ENCODE measurements at places on chromosomes 7 and 10.

- peak; percentile 19 for DNase-seq
Measured at GRCh38 chr10:11517150-11517549, 94.3 kb downstream of the USP6NL start.

- no peak for DNase-seq
Measured at GRCh38 chr10:64529003-64529350, 1007.8 kb downstream of the REEP3 start.

DNA sequence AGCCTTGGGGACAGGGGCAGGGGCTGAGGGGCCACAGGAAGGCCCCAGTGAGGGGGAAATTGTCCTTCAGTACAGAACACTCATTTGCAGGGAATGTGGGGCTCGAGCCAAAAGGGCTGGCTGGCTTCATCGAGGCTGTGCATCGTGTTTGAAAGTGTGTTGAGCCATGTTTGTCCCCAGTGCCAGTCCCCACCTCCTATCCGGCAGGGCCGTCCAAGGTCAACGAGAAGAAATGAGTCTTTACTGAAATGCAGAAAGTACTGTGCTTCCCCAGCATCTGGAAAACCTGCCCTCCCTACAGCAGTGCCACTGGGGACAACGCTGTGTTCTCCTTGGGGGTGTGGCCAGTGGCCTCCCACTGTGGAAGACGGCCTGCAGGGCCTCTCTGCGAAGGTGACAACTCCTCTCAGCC is 214.1 kb downstream of the KLF6 start:
- no peak for DNase-seq

- no peak for DNase-seq
Measured at GRCh38 chr10:84317174-84317573, 11.2 kb upstream of the CCSER2 start.

DNA sequence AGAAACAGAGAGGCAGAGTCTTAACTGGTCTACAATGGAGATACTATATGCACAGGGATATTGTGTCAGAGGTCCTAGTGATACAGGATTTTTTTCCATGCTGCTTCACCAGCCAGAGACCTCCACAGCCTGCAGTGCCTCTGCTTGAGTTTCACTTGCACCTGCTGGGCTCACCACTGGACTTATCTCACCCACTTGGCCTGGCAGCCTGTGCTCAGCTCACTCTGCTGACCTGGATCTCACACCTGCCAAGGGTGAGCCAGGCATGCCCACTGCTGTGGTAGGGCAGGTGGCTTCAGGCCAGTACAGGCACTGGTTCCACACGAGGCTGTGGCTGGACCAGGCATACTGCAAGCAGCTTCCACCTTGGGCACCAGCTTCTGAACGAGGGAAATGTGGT is 36.6 kb downstream of the PNLIPRP3 start:
- DNase-seq, result no peak

DNA sequence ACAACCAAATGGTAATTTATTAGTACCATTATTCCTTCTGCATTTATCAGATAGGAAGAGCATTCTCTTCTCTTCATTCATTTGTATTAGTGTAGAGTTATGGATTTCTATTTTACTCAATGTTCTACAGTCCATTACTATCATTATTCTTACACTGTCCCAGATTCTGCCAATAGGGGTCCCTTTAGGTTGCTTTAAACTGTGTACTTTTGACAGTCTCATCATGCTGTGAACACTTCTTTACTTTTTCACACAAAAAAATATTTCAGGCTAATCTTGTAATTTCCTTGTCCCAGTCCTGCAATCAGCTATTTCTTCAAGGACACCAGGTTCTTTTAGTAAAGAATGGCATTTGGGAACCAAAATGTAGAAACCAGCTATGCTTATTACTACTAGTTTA is 99.3 kb downstream of the ZNF248 start:
- DNase-seq, result no peak

DNA sequence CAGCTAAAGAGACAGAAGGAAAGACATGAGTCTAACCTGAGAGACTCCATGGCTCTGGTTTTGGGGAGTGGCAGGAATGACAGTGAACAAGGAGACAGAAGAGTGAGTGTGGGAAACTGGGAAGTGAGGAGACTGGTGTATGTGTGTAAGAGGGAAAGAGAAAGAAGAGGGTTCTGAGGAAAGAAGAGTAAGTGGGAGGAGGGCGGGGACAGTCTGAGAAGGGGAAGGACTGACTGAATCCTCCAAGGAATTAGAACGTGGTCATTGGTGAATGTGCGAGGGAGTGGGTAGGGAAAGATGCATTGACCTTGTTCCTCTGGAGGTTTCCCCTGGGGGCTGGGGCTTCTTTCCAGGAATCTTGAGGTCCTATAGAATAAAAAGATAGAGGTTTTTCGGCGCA is 26.6 kb downstream of the WNT8B start:
- DNase-seq, result no peak

DNA sequence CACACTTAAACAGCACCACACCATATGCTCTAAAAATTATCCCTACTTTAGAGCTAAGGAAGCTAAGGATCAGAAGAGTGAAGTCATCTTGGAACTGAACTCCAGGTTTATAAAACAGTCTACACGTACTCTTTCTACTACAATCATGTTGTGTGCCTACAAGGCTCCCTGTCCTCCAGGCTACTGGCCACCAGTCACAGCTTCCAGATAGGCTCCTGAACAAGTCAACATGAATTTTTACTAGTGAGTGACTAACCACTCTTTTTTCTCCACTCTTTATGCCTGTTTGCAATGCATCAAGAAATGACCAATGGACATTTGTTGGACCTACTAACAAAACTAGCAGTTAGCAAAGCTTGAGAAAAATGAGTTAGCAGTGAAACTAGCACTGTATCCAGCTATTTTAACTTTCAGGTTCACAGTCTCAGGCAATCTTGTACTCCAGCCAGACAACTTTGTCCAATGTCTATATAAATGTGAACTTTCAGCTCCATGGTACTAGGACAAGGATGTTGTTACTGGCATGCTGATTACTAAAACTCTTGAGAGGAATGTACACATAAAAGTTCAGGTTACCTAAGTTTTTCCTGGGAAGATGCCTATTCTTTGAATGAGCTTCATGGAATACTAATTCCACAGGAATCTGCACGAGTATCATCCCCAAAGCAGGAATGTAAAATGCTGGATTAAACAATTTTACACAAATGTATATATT is 180.0 kb downstream of the BTAF1 start:
- no peak for DNase-seq

DNA sequence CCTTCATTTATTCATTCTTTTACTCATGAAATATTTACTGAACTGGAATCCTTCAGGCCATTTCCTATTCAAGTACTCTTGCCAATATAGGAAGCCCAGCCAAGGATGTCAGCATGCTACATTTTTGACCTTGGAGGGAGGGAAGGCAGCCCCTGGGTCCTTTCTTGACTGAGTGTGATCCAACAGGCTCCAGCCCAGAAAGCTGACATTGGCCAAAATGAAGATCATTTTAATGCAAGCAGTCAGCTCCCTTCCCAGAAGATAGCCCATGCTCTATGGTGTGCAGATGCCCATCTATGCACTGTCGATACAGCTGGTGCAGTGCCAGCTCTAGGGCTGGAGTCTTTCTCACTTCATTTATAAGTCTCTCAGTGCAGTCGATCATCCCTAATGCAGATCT is 646.0 kb downstream of the KCNMA1 start:
- DNase-seq, result no peak

DNA sequence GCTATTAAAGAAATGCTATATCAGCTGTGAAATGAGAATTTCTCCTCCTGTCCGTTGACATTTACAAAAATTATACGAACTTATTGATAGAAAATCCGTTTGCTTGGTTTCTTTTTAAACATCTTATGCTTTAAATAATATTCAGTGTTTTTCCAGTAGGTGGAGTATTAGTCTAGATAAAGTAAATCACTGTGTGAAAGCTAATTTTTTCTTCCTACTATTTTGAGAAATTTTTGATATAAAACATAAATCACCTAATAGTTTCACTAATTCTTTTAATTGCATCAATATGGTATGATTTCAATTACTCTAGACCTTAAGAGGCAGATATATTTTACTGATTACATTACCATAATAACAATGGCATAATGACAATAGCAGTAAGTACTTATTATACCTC is 335.2 kb upstream of the C7orf33 start:
- DNase-seq, result no peak

- DNase-seq, result no peak
Measured at GRCh38 chr10:118851062-118852035, 96.6 kb upstream of the CACUL1 start.

GRCh38 chr7:74176555-74176954 is 2.4 kb downstream of the EIF4H start:
- DNase-seq, result no peak

DNA sequence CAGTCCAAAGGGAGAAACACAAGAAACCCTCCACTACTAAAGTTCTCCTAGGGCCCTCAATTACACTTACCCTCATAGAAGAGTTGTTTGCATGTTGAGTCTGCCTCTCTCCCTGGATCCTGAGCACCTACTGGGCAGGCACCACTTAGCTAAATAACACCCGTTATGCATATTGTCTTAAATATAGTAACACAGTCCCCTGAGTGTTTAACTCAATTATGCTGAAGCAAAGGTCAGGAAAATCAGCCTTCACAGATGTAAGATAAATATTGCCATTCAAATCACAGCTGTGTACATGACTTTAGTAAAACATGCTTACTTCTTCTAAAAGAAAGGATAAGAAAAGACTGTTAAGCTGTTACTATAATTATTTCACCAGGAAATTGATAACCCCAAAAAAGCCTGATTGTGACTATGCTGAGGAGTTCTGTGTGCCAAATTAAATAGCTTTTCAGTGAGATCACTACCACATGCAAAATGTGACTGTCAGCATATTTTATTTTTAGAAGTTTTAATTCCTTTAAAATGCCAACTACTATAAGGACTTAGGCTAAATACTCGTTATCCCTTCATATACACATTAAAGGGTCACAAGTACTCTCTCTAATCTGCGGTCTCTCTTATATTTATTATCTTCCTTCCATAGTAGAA is 733.9 kb upstream of the PHF14 start:
- no peak for DNase-seq

- no peak for DNase-seq
Measured at GRCh38 chr10:21870849-21871248, 132.7 kb downstream of the DNAJC1 start.

DNA sequence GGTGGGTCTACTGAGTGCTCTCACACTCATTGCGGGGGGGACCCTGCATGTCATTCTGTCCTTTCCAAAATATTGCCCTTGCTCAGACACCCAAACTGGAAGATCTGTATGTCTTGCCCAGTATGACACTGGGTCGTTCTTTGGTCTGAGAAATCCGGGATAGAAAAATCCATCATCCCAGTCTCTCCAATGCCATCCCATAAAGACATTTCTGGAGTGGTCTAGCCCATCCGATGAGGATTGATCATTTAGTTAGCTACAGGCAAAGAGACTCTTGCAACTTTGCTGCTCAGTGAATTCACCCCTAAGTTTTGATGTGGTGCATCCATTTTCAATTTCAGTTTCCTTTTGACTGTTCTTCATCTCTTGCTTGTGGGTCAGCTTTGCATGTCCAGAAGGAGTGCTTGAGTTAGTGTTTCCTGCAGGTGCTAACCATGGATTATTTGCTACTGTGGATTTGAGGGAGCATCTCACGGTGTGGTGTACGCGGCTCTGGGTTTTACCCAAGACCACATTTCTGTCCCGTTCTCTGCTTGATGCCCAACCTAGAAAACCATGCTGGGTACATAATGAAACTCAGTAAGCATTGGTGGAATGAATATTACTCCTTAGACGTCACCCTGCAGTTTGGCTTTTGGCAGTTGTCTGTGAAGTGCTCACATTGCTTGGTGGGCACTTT is 247.0 kb upstream of the MKI67 start:
- DNase-seq, result no peak

GRCh38 chr10:18501198-18501597 is 150.2 kb downstream of the NSUN6 start:
- DNase-seq, result peak; percentile 14

- no peak for DNase-seq
Measured at GRCh38 chr10:102493771-102494170, 8.7 kb downstream of the ACTR1A start.

- DNase-seq, result peak; percentile 56
Measured at GRCh38 chr10:110357252-110357780, 52.6 kb upstream of the SMNDC1 start.

- no peak for DNase-seq
Measured at GRCh38 chr7:43851805-43852204, 17.5 kb downstream of the MRPS24 start.

- no peak for DNase-seq
Measured at GRCh38 chr10:7788639-7789286, 786 bp downstream of the ATP5F1C start.

GRCh38 chr7:91347290-91347689 is 83.1 kb downstream of the FZD1 start:
- DNase-seq, result no peak

DNA sequence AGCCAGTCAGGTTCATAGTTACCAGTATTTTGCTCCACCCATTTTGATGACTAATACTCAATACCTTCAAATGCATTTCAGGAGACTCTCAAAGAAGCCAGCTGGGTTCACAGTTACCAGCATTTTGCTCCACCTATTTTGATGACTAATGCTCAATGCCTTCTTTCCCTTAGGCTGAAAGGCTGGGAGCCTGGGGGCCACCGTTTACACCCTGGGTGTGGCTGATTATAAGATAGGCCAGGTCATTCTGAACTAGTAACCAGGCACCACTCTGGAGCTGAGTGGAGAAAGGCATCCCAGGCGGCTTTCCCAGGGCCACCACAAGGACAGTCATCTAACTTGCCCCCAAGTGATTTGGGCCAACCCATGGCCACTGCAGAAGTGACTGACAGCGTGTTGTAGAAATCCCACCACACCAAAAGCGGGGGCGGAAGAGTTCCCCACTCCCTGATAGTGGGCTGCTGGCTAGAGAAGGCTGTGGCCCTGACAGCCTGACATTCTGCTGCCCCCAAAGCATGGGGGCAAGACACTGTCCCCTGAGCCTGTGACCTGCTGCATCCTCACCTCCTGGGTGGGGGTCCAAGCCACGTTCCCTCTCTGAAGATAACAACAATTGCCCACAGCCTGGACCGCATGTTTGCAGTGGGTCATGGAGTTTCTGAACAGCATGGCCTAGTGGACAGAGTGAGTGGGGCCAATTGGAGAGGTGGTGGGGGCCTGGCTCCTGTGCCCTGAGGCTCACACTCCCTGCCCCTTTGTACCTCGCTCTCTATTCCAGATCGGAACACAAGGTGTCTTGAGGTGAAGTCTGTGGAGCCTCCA is 23.0 kb upstream of the ZNF488 start:
- no peak for DNase-seq

DNA sequence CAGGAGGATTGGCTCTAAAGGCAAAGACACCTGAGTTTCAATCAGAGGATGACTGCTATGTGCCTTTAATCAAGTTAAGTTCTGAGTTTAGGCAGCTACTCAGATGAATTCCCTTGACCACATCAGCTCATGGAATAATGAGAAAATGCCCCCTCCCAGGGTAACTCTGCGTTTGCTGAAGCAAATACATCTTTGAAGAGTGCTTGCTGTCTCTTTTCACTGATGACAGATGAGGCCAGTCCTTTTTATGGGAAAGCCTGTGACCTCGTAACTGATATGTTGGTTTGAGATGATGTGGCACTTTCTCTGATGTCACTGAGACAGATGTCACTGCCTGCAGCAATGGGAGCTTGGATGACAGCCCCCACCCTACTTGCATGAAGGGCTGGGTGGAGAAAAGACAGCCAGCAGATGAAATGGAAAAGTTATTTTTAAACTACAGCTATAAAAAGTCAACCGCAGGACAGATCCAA is 43.7 kb upstream of the DGKI start:
- DNase-seq, result no peak

- DNase-seq, result no peak
Measured at GRCh38 chr7:48540746-48541145, 369.5 kb downstream of the ABCA13 start.
